HT1080 (cell line): ENCODE measurements at places on chromosomes 16 and 17. TPM values are rescaled to one million over a fixed set of nuclear protein-coding genes. Genes with fewer than 3 reads are reported as not detected.

Gene OR3A3
- not detected in 2 replicates for total RNA-seq

Gene SLC2A4
- total RNA-seq = 0.03 TPM in 1 of 2 replicates, not detected in the other

Gene CCDC102A
- total RNA-seq = 10.4 and 13.7 TPM in 2 replicates

Gene CHD9NB
- total RNA-seq = 3.7 and 4.2 TPM in 2 replicates

Gene STX1B
- total RNA-seq = 1.0 and 2.1 TPM in 2 replicates

Gene SLC39A11
- total RNA-seq = 7.6 and 8.6 TPM in 2 replicates

Gene GJD3
- not detected in 2 replicates for total RNA-seq

DNA sequence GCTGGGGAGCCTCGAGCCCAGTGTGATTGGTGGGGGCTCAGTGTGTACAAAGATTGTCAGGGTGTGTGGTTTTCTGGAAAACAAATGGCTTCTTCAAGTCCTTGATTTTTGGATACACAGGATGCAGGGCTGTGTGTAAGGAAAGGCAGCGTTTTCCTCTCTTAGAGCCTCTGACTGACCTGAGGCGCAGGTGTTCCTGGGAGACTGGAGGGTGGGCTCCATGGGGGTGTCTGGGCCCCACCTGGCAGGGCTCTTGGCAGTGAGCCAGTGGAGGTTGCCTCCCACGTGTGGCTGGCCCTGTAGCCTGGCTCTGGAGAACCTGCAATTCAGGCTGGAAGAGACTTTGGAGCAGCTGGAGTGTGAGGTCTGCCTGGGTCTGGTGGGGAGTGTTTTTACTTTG, 5.0 kb downstream of the FOXK2 start:
- DNase-seq = no peak

- DNase-seq = no peak
These were observed 25.1 kb downstream of the TBX4 start for GRCh38 chr17:61477204-61477834.

GRCh38 chr16:12458591-12459358, 344.9 kb downstream of the CPPED1 start:
- DNase-seq = no peak

DNA sequence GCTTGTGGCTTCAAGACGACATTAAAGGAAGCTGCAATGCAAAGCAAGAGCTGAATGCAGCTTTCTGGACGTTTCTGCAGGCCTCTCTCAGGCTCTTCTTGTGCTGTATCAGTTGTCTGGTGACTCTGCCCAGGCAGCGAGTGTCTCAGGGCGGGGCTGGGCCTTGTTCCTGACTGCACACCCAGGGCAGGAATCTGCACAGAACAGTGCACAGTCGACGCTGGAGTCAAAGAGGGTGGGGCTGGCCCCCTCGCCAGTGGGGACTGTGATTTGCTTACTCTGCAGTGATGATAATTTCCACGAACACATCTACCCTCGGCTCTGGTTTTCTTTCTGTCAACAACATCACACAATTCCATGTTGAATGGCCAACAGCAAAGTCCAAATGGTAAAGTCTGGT, 60.7 kb downstream of the IRF8 start:
- no peak for DNase-seq

- DNase-seq = no peak
These were observed 424 bp downstream of the YBX2 start for GRCh38 chr17:7293816-7294613.

DNA sequence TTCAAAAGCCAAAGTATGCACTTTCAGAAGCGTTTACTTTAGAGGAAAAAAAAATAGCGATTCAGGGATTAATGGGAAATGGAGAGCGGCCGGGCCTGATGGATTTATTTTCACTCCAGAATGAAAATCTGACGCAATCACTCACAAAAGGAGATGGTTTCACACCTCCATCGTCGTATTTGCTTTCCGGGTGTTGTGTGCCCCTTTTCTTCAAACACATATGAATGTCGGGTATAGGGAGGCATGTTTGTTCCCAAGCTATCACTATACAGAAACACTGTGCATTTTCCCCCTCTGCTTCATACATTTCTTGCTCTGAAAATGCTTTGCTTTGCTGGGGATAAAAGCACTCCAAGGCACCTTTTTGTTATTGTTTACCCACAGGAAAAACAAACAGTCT, 562.2 kb upstream of the ZFHX3 start:
- DNase-seq = no peak

- no peak for DNase-seq
These were observed 23.0 kb downstream of the TMC6 start for GRCh38 chr17:78105551-78105950.

- no peak for DNase-seq
These were observed 22.4 kb upstream of the USP7 start for GRCh38 chr16:8986111-8986510.

DNA sequence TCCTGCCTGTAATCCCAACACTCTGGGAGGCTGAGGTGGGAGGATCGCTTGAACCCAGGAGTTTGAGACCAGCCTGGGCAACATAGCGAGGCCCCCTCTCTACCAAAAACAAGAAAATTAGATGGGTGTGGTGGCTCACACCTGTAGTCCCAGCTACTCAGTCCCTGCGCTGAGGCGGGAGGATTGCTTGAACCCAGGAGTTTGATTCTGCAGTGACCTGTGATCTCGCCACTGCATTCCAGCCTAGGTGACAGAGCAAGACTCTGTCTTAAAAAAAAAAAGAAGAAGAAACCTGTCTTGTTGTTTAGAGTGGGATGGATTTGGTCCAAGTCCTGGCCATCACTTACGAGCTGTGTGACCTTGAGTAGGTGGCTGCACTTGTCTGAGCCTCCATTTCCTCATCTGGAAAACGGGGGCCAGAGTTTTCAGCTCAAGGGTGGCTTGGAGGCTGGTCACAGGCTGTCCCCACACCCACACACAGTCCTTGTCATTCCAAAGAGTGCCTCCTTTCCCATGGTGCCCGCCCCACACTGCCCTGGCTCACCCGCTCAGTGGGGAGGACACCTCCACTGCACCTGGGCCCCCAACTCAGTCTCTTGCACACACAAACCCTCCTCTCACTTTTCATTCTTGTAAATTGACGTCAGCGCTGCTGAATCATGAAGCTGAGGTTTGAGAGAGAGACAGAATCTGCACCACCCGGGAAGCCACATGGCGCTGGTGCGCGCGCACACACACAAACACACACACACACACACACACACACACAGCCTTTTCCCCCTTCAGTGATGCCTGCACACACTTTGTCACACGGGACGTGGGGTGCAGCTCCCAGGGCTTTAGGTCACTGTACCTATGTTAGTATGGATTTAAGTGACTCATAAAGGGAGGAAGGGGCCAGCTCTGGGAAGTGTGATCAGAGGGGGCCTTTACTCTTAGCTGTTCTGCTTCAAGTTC, 4.2 kb downstream of the SOCS1 start:
- DNase-seq = peak; percentile 77

DNA sequence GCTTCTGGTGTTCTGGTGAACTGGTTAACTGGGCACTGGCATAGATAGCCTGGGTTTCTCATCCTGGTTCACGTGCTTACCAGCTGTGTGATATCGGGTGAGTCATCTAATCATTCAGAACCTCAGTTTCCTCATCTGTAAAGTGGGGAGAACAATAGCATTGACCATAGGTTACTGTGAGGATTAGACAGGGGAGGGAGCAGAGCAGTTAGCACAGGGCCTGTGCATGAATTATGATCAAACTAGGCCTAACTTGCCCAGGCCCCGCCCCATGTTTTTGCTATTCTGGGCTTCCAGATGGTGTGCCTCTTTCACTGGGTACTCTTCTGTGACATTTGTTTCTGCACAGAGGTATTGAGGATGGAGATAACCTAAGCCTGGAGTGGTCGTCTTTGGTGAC, 4.6 kb upstream of the KLHL36 start:
- DNase-seq = no peak

- no peak for DNase-seq
These were observed 36.8 kb downstream of the CPD start for GRCh38 chr17:30415491-30415890.

DNA sequence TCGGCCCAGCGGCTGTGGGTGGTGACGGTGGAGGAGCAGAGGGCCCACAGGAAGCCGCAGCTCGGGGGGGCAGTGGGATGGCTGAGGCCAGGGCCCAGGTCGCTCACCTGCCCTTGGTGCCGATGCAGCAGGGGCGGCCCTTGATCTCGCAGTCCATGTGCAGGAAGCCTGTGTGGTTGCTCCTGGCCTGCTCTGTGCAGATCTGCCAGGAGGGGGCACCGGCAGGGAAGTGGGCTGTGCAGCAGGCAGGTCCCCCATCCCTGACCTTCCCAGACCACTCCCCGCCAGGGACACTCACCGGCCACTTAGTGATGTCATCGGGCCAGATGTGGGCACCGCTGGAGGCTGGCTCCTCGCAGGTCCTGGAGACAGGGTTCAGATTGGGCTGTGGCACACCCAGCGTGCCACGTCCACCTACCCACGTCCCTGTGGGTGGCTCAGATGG, 6.2 kb downstream of the AANAT start:
- DNase-seq = no peak

DNA sequence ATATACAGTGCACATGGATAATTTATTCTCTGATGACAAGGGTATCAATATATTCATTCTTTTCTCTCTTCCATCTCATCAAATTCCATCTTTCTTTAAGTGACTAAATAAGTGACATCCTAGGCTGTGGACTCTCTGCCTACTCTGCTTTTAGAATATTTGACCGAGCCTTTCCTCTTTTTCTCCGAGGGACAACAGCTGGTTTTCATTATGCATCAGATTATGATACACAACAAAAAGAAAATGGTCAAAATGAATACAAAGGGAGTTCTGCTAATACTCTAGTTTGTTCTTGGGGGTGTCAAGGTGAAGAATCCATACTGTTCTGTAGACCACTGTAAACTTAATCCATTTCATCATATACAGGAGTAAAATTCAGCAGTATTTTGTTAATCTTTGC, 942.6 kb downstream of the KCNJ2 start:
- DNase-seq = no peak
